Panc1 (cell line): ENCODE measurements at places on chromosomes 6 and 20. TPM values are rescaled to one million over a fixed set of nuclear protein-coding genes. Genes with fewer than 3 reads are reported as not detected.

RIN2 gene
- 25.0 TPM for total RNA-seq

OR2H1 gene
- not detected for total RNA-seq

ULBP1 gene
- total RNA-seq: 3.1 TPM

SLC29A1 gene
- 263 TPM for total RNA-seq

PGK2 gene
- not detected for total RNA-seq

LCA5 gene
- 7.0 TPM for total RNA-seq

TCFL5 gene
- total RNA-seq: 23.8 TPM

ELOVL4 gene
- 0.41 TPM for total RNA-seq

KAT14 gene
- total RNA-seq: 12.7 TPM
